ENCODE measurements at places on chromosomes 1 and 21. TPM values are rescaled to one million over a fixed set of nuclear protein-coding genes. Genes with fewer than 3 reads are reported as not detected.

- no peak for DNase-seq
Observed at GRCh38 chr1:66552829-66553228, 18.9 kb downstream of the SGIP1 start.

- DNase-seq: no peak
Observed at GRCh38 chr21:41622831-41623548, 115.0 kb upstream of the TMPRSS2 start.

DNA sequence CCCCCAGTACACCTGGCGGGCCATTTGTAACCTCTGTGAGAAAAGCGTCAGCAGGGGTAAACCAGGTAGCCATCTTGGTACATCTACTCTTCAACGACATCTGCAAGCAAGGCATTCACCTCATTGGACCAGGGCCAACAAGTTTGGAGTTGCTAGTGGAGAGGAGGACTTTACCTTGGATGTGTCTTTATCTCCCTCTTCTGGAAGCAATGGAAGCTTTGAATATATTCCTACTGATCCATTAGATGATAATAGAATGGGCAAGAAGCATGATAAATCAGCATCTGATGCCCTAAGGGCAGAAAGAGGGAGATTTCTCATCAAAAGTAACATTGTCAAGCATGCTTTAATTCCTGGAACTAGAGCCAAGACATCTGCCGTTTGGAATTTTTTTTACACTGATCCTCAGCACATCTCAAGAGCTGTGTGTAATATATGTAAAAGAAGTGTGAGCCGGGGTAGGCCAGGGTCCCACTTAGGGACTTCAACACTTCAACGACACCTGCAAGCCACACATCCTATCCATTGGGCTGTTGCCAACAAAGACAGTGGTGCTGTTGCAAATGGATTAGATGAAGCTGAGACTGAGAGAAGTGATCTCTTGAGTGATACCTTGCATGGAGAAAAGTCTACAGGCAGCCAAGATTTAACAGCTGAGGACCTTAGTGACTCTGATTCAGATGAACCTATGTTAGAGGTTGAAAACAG, 2.7 kb downstream of the ZBED6 start:
- no peak for DNase-seq

DNA sequence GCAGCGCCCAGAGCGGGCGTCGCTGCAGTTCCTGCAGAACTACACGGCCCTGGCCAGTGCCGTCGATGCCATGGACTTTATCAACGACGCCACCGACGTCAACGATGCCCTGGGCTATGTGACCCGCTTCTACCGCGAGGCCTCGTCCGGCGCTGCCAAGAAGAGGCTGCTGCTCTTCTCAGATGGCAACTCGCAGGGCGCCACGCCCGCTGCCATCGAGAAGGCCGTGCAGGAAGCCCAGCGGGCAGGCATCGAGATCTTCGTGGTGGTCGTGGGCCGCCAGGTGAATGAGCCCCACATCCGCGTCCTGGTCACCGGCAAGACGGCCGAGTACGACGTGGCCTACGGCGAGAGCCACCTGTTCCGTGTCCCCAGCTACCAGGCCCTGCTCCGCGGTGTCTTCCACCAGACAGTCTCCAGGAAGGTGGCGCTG, 22.0 kb downstream of the COL6A1 start:
- DNase-seq: no peak

- no peak for DNase-seq
Observed at GRCh38 chr1:200973937-200974657, 49.4 kb downstream of the KIF21B start.

DNA sequence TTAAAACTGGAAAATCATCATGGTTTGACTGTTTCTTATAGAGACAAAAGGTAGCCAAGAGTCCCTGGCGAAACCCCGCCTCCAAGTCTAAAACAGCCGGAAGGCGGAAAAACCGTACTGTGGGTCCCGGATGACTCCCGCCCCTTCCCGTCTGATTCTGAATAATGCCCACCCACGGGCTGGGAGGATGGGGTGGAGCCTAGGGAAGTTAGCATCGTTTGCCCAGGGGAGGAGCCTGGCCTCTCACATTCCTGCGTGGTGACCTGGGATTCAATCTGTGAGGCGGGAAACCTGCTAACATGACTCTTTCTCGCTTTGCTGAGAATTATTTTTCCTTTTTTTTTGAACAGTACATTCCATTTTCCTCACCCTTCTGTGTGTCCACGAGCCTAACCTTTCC, 124.9 kb downstream of the KCNK1 start:
- DNase-seq: no peak

- no peak for DNase-seq
Observed at GRCh38 chr21:18907076-18907475, 503.5 kb upstream of the TMPRSS15 start.

DNA sequence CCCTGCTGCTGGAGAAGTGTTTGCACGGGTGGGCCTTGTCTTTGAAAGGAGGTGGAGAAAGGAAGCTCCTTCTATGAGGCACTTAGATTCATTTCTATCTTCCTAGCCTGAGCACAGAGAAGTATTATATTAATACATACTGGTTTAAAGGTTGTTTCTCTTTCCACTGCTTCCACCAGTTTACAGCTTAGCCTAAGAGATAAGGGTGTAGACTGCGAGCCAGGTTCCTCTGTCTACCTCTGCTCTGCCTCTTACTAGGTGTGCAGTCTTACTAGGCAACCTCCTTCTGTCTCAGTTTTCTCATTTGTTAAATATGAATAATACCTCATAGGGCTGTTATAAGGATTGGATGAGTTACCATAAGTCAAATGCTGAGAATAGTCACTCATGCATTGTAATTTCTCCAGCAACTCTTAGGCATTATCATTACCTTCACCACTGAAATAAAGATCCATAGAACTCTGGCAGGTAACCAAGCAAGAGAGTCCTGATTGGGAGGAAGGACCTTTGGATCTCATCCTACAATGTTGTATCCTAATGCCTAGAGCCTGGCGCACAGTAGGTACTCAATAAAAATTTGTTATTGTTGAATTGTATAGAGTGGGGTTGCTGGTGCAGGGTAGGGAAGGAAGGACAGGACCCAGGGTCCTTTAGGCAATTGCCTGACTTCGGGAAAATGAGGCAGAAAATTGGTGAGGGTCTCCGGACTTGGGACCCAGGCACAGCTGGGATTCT, 95.1 kb downstream of the TBX19 start:
- no peak for DNase-seq

DNA sequence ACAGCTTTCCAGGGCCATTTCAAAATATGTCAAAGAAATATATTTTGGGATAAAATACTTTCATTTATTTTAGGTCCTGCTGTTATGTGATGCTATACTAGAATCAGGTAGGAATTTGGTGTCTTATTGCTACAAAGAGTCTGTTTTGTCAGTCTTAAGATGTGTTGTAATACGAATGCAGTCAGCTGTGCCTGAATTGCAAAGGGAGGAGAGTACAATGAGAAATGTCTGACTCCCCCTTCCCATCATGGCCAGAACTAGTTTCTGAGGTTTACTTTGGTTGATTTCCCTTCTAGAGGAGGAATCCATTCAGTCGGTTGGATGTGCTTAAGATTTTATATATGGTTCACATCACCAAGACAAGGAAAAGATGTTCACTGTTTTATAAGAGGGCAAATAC, 75.7 kb upstream of the TNFSF18 start:
- no peak for DNase-seq

DNA sequence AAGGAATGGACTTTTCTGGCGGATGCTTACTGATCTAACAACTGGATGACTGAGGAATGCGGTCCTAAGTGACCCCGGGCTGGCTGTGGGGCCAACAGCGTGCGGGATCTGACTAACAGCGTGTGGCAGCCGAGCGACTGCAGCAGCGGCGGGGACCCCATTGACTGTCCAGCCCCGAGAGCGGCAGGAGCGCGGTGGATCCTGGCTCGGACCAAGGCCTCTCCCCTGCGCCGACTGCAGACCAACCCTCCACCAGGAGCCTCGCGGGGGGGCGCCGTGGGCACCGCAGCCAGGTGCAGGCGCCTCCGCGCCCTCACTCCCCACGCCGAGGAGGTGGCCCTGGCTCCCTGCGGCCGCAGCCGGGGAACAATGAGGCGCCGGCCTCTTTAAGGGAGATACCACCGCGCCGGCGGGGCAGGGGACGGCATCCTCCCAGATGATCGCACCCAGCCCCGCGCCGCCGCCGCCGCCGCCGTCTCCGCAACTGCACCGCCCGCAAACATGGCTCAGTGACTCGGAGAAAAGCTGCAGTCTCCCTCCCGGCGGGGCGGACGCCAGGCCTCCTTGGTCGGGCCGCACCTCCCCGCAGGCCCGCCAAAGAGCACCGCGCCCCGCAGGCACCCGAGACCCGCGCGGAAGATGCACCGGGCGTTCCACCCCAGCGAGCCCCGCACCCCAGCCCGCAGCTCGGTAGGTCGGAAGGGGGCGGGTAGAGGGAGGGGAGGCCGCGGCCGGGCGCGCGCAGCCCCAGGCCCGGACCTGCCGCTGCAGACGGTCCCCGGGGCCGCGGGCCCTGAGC, 694 bp upstream of the PDIK1L start:
- DNase-seq: no peak

DNA sequence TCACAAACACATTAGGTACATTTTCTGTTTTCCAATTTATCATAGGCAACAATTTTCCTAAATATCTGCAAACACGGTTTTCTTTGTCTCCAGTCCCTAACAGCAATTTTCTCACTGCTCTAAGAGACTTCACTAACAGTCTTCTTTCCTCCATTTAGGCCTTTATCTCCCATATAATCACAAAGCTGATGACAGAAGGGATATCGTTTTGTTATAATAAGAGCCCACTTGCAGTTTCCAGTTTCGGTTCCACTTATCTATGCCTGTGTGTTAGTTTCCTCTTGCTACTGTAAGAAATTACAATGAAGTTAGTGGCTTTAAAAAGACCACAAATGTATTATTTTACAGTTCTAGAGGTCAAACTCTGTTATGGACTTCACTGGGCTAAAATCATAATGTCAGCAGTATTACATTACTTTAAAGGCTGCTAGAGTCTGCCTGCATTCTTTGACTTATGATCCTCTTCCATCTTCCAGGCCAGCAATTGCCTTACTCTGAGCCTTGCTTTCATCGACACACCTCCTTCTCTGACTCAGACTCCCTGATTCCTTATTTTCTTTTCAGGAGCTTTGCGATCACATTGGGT, 549.3 kb downstream of the NCAM2 start:
- no peak for DNase-seq

DNA sequence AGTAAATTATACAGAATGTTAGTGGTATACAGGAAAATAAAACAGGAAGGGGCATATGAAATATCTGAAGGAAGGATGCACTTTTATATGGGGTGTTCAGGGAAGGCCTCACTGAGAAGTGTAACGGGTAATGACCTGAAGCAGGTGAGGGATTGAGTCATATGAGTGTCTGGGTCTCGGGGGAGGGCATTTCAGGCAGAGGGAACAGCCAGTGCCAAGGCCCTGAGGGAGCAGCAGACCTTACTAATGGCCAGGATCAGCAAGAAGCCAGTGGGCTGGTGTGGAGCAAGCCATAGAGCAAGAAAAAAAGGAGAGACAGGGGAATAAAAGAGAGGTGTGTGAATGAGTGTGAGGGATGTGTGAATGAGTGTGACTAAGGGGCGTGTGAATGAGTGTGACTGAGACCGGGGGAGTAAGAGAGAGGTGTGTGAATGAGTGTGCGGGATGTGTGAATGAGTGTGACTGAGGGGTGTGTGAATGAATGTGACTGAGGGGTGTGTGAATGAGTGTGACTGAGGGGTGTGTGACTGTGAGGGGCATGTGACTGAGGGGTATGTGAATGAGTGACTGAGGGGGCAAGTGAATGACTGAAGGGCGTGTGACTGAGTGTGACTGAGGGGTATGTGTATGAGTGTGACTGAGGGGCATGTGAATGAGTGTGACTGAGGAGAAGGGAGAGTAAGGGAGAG, 107.2 kb downstream of the GLIS1 start:
- DNase-seq: no peak

AIRE gene
- total RNA-seq: not detected

DNAJB4 gene
- total RNA-seq: 41.1 TPM

RHBDL2 gene
- not detected for total RNA-seq

IFI16 gene
- total RNA-seq: 180 TPM

OR2M5 gene
- not detected for total RNA-seq

TDRD5 gene
- total RNA-seq: not detected

C1QC gene
- total RNA-seq: not detected

OR10Z1 gene
- total RNA-seq: not detected
